ENCODE measurements at places on chromosomes 4 and X. TPM values are rescaled to one million over a fixed set of nuclear protein-coding genes. Genes with fewer than 3 reads are reported as not detected.

- H3K36me3 ChIP-seq = no peaks in the 10 kb centered on the region
- no peak overlapping the region for H3K27ac ChIP-seq
- H3K4me3 ChIP-seq = no peak overlapping the region
- no peak for DNase-seq
- no peaks in the 10 kb centered on the region for H3K27me3 ChIP-seq
- H3K4me1 ChIP-seq = no peaks in the 10 kb centered on the region
Measured at GRCh38 chr4:142104041-142104440, 467.7 kb downstream of the IL15 start.

DNA sequence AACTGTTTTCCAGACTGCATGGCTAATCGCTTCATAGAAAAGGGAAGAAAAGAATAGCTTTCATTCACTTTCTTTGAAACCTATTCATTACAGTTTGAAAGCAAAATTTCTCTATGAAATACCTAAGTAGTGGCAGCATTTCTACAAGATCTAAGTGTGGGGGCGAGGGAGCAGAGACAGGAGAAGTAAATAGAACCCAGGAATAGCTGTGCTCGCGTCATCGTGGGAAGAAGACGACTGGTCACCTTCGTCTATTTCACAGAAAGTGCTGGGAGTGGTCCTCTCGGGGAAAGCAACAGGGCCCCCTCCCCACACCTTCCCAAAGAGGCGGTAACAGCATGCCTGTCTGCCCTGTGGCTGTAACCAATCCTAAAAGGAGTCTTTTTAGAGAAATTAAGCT lies 169.9 kb upstream of the NOCT start:
- no peaks in the 10 kb centered on the region for H3K36me3 ChIP-seq
- no peak overlapping the region for H3K4me3 ChIP-seq
- H3K27ac ChIP-seq = no peak overlapping the region
- H3K4me1 ChIP-seq = no peaks in the 10 kb centered on the region
- peaks cover 4% of the 10 kb centered on the region for H3K27me3 ChIP-seq
- DNase-seq = no peak

DNA sequence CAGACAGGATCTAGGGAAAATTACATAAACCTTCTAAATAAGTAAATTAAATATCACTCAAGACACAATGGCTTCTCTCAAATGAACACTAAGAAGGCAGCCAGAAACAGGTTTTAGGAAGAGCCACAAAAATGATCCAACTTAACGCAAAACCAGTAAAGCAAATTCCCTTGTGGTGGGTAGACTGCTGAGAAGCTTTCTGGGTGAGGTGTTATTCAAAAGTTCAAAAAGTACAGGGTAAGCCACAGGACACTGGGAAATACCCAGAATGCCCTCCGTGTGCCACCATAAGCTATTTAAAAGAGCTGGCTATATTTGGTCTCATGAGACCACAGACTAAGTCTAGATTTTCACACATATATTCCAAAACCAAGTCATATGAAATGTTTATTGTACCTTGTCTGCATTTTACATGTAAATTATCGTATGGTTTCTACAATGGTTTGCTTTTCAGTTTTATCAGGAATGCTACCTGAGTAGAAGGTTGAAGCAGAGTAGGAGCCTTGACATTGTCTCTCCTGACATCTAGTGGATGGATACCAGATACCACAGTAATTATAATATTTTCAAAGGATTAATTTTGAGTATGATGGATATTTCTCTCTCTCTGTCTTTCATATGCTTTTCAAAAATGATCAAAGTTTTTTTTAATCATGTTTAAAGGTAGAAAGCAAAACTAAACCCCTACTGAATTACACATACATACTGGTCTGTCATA lies 109.3 kb upstream of the KLHL13 start:
- peak; percentile 20 for DNase-seq
- no peaks in the 10 kb centered on the region for H3K27me3 ChIP-seq
- H3K27ac ChIP-seq = peak overlapping the region; percentile 66

DNA sequence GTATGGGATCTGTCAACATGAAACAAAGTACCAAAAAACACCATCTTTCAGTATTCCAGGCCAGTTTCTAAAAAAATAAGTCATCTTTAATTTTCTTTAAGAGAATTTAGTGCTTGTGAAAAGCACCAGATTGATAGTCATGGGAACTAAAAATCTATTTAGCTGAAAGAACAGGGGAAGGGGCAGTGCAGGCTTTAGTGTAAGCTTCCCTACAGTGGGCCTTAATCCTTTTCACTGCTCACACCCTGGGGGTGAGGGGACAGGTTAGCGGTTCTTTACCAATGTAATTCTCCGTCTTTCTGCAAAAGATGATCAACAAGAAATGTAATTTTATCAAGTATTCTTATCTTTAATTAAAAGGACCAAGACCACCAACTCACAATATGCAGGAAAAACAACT lies 47.1 kb downstream of the CHIC2 start:
- no peaks in the 10 kb centered on the region for H3K4me1 ChIP-seq
- no peaks in the 10 kb centered on the region for H3K27me3 ChIP-seq
- no peak overlapping the region for H3K27ac ChIP-seq
- no peak for DNase-seq
- H3K4me3 ChIP-seq = no peak overlapping the region
- no peaks in the 10 kb centered on the region for H3K36me3 ChIP-seq

C4orf50 gene
- total RNA-seq = 0.17 TPM

DNA sequence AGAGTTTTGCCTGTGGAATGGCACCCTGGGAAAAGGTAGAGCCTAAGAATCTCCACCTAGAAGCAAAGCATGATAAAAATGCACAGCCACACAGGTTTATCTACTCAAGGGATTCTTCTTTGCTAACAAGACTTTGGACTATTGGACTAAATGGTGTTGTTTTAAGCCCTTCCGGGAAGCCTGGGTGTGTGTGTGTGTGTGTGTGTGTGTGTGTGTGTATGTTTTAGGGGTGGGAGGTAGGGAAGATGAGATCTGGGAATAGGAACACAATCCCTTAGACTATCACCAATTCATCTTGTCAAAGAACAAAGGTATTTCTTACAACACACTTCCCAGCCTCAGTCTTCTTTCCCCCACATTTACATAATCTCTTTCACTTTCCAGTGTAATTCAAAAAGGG lies 327.5 kb upstream of the FGF16 start:
- no peaks in the 10 kb centered on the region for H3K4me1 ChIP-seq
- no peak overlapping the region for H3K27ac ChIP-seq
- no peak overlapping the region for H3K4me3 ChIP-seq

P2RY4 gene
- not detected for total RNA-seq

DNA sequence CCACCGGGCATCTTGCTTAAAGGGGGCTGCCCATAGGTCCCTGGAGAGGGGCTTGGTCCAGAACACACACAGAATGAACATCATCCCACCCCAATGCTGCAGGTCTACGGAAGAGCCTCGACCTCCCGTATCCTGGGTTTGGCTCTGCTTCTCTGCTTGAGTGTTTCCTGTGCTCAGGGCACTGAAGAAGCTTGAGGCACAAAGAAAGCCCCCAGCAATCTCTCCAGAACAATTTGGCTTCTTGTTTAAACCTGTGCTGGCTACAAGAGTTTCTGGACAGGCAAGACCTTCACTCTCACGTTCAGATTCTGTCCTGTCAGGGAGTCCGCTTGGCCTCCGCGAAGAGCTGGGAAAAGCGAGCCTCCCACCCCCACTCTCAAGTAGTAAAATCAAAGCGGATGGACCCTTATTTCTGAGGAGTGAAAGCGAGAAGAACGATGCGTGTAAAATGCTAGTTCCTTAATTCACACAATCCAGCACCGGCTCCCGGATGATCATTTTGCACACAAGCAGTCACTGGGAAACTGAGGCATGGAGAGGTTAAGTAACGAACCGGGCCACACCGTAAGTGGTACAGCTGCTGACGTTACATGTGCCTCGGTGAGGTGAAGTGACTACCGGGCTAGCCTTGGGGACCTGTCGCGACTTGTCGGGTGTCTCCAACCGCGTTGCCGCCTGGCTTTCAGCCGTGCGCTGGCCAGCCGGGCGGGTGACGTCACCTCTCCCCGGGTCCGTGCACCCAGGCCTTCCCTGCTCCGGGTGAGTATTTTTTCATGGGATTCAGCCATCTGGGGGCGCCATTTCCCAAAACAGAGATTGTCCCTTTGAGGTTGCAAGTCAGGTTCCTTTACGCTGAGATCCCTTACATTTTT lies 3.1 kb upstream of the SFRP2 start:
- peaks cover 17% of the 10 kb centered on the region for H3K4me1 ChIP-seq
- DNase-seq = no peak
- no peak overlapping the region for H3K4me3 ChIP-seq
- no peaks in the 10 kb centered on the region for H3K36me3 ChIP-seq
- no peak overlapping the region for H3K27ac ChIP-seq

GPR143 gene
- total RNA-seq = 1.8 TPM

DNA sequence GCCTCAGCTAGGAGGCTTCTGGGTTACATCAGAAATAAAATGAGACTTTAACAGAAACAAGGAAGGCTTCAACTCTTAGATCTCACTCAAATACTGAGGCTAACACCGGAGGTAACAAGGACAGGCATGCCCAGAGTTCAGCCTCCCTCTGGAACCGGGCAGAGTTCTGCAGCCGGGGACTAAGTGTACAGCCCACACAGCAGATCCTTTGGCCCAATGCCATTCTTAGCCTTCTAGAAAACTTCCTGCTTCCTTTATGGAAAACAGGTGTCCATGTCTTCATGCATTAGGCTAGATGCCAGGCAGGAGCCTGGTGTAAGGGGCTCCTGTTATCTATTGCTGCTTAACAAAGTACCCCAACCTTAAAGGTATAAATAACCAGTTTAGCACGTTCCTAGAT lies 369.7 kb downstream of the BCOR start:
- H3K4me3 ChIP-seq = no peak overlapping the region
- no peaks in the 10 kb centered on the region for H3K36me3 ChIP-seq
- peaks cover 25% of the 10 kb centered on the region for H3K4me1 ChIP-seq
- H3K27me3 ChIP-seq = no peaks in the 10 kb centered on the region
- H3K27ac ChIP-seq = no peak overlapping the region
- DNase-seq = no peak

DNA sequence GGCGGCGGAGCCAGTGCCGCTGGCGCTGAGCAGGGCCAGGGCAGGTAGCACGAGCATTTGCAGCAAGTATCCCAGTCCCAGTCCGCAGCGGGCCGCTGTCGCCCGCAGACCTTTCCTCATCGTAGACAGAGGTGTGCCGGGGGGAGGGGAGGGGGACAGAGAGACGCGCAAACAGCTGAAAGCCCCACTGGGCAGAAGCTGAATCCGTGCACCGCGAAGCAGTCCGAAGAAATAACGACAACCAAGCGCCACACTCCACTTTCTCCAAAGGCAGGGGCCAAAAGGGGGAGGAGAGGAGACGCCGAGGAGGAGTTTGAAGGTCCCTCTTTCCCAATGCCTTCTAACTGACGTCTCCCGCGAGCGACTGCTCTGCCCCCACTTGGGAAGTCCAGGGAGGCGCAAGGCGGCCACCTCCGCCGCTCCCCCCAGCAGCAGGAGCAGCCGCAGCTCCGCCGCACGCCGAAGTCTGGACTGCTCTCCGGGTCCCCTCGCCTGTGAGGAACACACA lies at the start of gene UNC5C:
Gene UNC5C, minus strand, starts transcription at position 236 of the 508 bp plus-strand sequence.
- H3K27ac ChIP-seq = peak within 1 kb of the TSS; percentile 1
- H3K4me1 ChIP-seq = peaks cover 5% of the 10 kb centered on the region
- H3K27me3 ChIP-seq = peaks cover 3% of the 10 kb centered on the region
- H3K36me3 ChIP-seq = no peaks in the 10 kb centered on the region
- H3K4me3 ChIP-seq = peak within 1 kb of the TSS; percentile 80

GRCh38 chr4:48489683-48490011 lies 405 bp upstream of the ZAR1 start:
- H3K36me3 ChIP-seq = no peaks in the 10 kb centered on the region
- peaks cover 48% of the 10 kb centered on the region for H3K27me3 ChIP-seq
- H3K4me3 ChIP-seq = no peak overlapping the region
- DNase-seq = no peak

DNA sequence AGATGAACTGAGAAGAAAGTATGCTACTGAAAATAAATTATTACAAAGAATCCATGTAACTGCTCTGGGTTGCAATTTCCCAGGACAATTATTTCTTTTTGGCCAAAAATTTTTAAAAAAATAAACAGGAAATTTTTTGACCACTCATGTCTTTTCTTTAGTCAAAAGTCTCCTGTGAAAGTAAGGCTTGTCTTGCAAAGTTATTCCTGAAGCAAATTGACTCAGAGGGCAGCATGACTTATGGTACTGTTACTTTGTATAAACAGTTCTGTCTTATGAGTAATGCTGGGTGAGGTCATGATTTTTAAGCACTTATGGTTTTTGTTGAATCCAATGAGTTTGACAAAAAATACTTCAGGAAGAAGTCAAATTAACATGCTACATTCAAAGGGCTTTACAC lies 292.8 kb upstream of the ARSJ start:
- H3K36me3 ChIP-seq = no peaks in the 10 kb centered on the region
- H3K4me1 ChIP-seq = peaks cover 36% of the 10 kb centered on the region
- H3K27me3 ChIP-seq = no peaks in the 10 kb centered on the region

- no peaks in the 10 kb centered on the region for H3K36me3 ChIP-seq
- no peak for DNase-seq
- no peaks in the 10 kb centered on the region for H3K27me3 ChIP-seq
- H3K4me1 ChIP-seq = no peaks in the 10 kb centered on the region
Measured at GRCh38 chr4:69907151-69907550, 23.7 kb upstream of the CSN1S1 start.

DGAT2L6 gene
- total RNA-seq = not detected

DNA sequence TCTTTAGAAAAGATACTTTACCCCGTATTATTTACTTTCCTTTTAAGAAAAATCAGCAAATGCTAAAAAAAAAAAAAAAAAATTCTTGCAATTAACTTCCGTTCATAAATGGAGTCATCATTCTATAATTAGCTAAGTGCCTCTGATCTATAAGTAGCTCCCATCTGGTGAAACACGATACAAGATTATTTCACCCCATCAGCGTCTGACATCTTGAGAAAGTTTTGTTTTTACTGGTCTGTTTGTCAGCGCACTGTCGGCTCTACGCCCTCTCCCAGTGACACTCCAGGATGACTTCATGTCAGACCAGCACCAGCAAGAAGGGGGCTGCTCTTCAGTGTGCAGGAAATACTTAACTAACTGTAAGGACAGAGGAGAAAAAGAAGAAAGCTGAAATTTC lies 108.3 kb downstream of the AFAP1 start:
- H3K4me3 ChIP-seq = no peak overlapping the region
- no peaks in the 10 kb centered on the region for H3K27me3 ChIP-seq
- H3K4me1 ChIP-seq = peaks cover 41% of the 10 kb centered on the region
- peak overlapping the region; percentile 99 for H3K27ac ChIP-seq
- peaks cover 26% of the 10 kb centered on the region for H3K36me3 ChIP-seq

DNA sequence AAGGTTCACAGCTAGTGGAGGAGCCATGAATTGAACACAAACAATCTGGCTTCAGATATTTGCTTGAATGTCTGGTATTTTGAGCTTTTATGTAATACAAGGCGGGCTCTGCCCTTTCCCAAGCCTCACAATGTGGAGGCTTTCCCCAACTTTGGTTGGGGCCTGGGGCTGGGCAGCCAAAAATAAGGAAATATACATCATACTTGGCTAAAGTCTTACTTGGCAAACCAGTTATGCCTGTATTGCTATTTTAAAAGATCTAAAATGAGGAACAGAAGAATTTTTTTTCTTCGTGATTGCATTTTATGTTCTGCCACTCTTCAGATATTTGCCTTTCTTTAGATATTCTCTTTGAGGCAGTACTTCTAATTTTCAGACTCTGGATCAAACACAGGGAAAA lies 26.1 kb downstream of the ARFIP1 start:
- no peaks in the 10 kb centered on the region for H3K27me3 ChIP-seq
- H3K4me3 ChIP-seq = no peak overlapping the region
- H3K36me3 ChIP-seq = no peaks in the 10 kb centered on the region
- no peak overlapping the region for H3K27ac ChIP-seq
- no peak for DNase-seq

- no peaks in the 10 kb centered on the region for H3K36me3 ChIP-seq
- DNase-seq = no peak
- no peak overlapping the region for H3K4me3 ChIP-seq
- H3K27me3 ChIP-seq = no peaks in the 10 kb centered on the region
- H3K4me1 ChIP-seq = no peaks in the 10 kb centered on the region
Measured at GRCh38 chr4:126458993-126459392, 1144.2 kb downstream of the FAT4 start.

Data from astrocyte (in vitro differentiated cells and primary cell).